Fibroblast of skin of right biceps (primary cell): ENCODE measurements at places on chromosomes 7 and 10.
A peak's percentile ranks its signal among the peaks of the same experiment; 100 is the strongest.

DNA sequence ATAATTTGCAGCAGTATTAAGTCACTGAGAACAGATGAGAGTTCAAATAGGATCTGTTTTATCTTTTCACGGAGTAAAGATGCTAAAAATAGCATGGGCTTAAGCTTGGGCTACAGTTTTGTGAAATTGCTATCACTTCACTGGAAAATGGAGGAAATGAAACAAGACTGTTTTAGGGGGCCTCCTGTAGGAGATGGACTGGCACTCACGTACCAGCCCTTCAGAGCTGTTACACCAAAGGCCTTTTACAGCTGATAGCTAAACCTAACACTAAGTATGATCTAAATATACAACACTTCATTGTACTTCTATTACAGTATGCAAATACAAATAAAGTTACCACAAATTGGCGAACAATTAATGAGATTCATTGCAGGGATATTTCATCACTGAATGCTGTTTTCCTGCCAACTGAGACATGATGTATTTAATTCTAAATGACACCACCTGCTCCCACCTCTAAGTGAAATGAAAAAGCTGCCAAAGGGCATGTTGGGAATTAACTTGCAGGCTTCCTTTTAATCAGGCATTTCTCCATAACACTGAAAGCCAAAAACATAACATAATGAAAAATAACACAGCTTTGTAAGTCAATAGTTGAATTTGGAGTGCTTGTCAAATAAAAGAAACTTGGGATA is 304.5 kb upstream of the LRRN3 start:
- DNase-seq = no peak

- DNase-seq = no peak
Observed at GRCh38 chr10:121248266-121248665, 350.0 kb downstream of the FGFR2 start.

DNA sequence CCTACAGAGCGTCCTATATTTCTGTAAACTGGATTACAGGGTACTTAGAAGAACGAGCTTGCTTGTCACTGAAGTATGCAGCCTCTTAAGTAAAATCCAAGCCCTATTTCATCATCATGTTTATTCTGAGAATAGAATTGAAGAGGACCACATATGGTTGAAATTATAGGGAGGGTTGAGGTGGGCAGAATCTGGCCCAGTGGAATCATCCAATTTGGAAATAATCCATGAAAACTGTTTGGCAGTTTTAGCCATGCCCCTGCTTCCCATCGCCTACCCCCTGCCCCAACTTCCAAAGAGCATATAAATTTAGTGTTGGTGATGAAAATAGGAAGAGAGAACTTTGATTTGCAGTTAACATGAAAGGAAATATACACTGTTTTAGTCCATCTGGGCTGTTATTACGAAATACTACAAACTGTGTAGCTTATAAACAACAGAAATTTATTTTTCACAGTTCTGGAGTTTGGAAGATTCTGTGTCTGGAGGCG is 150.4 kb downstream of the PRKG1 start:
- DNase-seq = peak; percentile 88

- no peak for DNase-seq
Observed at GRCh38 chr7:8507566-8507965, 74.2 kb downstream of the NXPH1 start.

GRCh38 chr7:45145881-45146280 is 11.7 kb upstream of the RAMP3 start:
- DNase-seq = no peak

GRCh38 chr10:17867056-17867455 is 57.9 kb downstream of the MRC1 start:
- DNase-seq = no peak

DNA sequence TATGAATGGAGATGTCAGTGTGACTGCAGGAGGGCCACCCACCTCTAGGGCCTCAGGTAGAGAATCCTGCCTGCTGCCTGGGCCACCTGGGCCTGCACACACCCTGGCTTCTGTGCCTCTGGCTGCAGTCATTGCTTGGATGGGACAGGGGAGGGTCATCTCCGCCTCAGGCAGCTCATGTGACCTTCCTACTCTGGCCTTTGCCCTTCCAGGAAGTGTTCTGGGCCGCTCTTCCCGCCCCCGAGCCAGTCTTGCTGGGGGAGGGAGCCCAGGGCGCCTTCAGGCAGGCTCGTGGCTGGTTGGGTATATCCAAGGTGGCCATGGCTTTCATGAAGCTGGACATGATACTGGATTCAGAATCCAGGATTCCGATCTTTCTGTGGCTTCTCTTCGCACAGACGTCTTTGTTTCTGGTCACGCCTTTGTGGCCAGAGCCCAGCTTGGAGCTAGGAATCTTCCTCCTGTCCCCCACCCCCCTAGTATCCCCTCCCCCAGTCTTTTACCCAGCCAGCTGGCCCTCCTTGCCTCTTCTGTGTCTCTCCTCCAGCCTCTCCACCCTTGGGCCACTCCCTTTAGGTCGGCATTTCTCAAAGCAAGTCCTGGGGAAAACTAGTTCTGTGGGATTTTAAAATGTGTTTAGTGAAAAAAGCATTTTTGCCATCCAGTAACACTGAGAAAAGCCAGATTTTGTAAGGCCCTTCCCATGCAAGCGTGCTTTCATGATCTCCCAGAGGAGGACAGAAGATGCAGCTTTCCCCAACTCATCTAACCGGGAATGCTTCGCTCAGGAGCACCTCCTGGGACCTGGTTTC is 119.6 kb downstream of the ZMIZ1 start:
- DNase-seq = no peak
